ENCODE measurements at places on chromosomes 3 and 15.

DNA sequence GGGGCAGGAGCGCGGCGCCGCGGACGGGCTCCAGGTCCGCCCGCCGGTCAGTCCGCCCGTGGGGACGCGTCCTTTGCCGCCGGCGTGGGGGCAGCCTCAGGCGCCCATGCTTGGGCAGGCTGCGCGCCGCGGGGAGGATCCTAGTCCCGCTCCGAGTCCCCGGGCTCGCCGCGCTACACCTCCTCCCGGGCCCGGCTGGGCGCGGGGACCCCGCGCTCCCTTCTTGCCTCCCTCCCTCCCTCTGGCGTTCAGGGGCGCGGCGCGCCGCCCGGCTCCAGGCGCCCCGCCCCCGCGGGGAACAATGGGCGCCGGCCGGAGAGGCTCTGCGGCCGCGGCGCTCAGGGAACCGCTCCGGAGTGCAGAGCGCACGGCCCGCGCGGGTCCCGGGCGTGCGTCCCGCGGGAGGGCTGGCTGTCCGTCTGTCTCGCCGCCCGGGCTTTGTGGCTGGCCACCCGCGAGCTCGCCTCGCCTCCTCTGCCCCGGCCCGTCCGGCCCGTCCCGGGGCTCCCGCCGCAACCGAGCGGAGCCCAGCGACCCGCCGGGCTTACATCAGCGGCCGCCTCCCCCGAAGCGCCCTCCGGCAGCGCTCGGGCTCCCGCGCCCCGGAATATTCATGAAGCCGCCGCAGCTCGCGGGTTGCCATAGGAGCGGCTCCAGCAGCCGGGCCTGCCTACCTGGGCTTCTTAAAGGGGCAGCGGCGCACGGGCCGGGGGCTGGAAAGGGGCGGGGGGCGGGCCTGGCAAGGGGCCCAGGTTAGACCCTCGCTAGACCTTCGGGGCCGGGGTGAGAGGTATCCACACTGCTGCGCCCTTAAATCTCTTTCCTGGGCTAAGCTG is at the start of gene HCN4:
Gene HCN4 (minus strand): TSS at position 658 of the 836 bp plus-strand sequence. CDS start 688 bp downstream, outside the sequence.
- DNase-seq, result no peak

GRCh38 chr3:131561511-131561910 is 58.7 kb upstream of the MRPL3 start:
- DNase-seq, result no peak

DNA sequence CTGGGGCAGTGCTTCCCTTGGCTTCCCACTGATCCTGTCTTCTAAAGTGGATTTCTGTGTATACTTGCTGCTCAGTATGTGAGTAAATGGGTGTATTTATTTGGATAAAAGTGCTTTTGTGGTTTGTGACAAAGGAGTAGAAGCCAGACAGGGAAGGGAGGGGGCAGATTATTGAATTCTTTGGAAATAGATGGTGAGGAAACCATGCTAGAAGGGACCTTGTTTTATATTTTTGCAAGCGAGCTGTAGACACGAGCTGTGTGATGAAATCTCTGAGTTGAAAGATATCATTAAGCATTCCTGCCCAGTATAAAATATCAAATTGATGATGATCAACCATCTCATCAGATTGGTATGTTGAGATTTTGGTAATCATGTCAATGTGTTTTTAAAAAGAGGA is 68.9 kb downstream of the DUT start:
- DNase-seq, result no peak

- DNase-seq, result no peak
Measured at GRCh38 chr15:57437564-57437963, 61.3 kb downstream of the CGNL1 start.

DNA sequence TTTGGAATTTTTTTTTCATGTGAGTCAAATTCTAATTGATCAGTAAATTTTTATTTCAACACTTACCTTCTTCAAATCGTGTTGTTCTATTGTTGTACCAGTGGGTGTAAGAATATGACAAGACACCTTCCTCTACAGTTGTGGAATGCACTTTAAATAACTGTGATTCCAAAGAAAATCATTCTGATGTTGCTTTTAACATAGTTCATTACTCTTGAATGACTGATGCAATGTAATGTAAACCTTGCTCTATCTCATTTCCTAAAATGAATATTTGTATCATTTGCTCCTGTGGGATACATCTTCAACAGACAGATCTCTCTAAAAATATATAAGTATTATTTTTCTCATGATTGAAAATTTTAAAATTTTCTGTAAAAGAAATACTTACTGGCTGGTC is 313.4 kb downstream of the RBMS3 start:
- DNase-seq, result no peak

DNA sequence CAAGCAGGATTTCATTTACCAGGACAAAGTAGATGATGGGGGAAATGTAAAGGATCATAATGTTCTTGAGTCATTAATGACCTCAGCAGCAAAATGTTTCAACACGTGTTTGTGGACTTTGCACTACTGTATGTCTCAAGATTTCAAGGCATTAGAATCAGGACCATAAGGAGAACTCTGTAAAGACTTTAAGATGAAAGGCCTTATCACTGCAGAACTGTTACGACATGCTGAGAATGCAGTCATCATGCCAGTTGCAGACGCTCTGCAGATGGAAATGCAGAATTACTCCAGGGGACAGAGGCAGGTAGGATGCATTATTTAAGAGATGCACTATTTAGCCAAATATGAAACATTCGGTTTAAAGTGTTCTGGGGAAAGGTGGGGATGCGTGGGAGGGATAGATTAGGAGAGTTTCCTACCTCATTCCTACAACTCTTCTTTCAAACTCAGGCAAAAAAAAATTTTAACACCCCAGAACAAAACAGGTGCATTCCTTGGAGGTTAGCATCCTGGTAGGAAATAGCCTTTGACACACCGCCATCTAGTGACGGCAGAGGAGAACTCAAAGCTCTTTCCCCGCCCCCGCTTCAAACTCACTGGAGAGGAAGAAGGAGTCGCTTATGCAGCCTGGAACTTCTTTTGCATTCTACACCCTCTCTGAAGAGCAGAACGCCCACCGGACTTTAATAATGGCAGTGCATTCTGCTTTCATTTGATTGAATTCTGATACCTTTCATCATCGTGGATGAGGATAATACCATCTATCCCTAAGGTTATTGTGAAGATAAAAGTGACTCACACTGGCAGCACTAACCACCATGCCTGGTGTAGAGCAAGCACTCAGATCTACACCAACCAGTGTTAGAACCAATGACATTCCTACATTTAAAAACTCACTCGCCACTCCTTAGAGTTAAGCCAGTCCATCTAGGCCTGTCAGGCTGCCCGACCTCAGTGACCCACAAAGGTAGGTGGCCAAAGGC is 43.1 kb upstream of the TOPAZ1 start:
- peak; percentile 69 for DNase-seq

- no peak for DNase-seq
Measured at GRCh38 chr3:150775001-150775599, 12.1 kb upstream of the SIAH2 start.

GRCh38 chr3:152175528-152175889 is 93.2 kb upstream of the MBNL1 start:
- DNase-seq, result no peak

- no peak for DNase-seq
Measured at GRCh38 chr3:127791221-127791913, 30.9 kb downstream of the MGLL start.

- no peak for DNase-seq
Measured at GRCh38 chr3:189170559-189170958, 1.2 kb upstream of the TPRG1 start.

DNA sequence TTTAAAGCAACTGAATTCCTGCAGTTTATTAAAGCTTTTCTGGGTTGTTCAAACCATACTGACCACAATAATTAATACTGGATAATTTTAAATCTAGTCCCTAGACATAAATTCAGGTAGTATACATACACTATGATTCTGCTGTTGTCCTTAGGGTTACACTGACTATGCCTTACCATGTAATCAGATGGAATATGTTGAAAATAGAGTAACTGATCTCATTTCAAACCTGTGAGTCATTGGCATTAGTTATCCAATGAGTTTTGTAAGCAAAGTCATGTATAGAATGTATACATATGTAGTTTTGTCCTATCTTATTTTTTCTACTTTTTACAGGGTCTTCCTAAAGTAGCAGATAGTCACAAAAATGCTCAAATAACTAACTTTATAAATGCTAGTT is 517.1 kb upstream of the CCDC54 start:
- DNase-seq, result no peak

DNA sequence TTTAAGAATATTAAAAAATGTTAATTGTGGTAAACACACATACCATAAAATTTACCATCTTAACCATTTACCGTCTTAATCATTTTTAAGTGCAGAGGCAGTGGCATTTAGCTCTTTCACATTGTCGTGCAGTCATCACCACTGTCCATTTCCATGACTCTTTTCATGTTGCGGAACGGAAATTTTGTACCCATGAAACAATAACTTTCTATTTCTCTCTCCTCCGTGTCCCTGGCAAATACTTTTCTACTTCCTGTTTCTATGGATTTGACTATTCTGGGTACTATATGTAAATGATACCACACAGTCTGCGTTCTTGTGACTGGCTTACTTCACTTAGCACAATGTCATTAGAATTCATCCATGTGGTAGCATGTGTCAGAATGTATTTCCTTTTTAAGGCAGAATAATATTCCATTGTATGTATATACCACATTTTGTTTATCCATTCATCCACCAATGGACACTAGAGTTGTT is 27.9 kb downstream of the AKAP13 start:
- no peak for DNase-seq

- no peak for DNase-seq
Measured at GRCh38 chr15:41774882-41775417, 666 bp downstream of the MAPKBP1 start.

DNA sequence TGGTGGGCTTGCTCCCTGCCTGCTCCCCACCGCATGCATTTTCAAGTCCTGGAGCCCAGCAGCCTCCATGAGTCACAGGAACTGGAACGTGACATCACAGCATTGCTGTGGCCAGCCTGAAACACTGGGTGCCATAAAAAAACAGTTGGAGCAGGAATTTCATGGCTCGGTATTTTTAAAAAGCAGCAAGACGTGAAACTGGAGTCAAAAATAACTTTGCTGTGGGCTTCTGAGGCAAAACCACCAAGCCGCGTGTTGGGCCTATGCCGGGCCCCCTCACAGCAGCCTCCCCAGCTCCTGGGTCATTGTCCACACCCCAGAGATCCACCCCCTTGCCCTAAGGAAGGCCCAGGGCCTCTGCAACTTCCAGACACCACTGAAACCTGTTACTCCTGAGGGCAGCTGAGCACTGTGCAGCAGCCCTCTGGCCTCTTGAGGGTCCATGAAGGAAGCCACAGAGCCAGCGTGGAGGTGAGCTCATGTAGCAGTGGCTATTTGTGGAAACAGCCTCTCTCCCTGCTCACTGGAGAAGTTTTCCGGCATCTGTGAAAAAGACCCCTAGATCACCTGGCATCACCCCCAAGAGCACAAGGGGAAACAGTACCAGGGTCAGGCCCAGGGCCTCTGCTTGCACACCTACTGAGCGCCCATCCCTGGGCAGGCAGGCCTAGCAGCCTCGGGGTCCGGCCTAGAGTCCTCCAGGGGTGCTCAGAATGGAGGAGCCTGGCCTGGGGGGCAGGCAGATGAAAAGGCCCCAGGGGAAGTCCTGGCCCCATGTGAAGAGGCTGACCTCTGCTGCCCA is 34.0 kb upstream of the DUSP7 start:
- peak; percentile 53 for DNase-seq

DNA sequence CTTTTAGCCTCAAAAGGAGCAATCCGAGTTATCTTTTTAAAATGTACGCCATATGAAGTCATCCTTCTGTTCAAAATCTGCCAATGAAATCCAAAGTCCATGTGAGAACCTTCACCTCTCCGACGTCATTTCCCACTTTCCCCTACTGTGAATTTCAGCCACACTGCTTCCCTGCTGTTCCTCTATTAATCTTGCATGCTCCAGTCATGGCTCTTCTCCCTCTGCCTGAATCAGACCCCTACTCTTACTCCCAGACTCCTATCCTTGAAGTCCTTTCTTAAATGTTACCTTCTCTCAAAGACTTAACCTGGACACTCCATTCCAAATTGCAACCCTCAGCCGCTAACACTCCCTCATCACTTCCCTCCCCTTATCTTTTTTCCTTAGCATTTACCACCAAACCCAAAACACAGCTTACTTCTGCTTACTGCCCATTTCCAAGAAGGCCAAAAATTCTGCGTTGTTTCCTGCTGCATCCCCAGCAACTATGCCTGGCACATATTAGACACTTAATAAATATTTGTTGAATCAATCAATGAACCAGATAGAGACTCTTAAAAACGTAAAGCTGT is 1.2 kb downstream of the NKIRAS1 start:
- DNase-seq, result no peak

- peak; percentile 76 for DNase-seq
Measured at GRCh38 chr3:14452740-14453710, 50.6 kb downstream of the SLC6A6 start.

DNA sequence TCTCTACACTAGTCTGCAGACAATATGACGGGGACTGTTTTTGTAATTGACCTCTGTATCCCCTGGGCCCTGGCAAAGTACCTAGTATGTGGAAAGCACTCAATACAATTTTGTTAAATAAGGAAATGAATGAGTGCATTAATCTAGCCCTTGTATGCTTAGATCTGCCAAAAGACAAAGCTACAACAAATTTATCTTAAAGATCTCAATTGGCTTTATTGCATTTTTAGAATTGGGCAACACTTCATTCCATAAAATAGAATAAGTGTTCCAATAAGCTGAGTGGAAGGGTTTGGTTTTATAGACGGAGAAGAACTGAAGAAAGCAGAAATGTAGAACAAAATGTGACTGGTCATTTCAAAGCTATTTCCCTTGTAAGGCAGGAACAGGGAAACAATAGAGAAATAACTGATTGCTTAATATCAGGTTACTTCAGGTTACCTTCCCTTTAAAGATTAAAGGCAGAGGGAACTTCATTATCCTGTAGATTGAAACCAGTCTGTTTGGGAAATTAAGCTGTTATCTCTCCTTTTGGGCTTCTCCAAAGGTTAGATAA is 108.3 kb upstream of the MME start:
- DNase-seq, result no peak

DNA sequence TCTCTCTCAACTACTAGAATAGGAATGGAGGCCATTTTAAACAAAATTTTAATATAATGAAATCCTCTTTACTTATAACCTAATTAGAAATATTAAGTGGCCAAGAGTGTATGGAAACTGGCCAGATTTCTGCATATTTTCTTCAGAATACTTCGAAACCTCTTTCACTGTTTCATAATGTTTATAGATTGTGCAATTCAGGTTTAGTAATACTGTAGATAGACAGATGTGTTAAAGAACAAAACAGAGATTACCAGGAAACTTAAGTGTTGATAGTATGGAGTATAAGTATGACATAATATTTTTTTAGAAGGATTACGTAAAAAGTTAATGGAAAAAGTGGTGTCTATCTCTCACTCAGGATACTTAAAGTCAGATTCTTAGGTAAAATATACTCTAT is 4.7 kb downstream of the ABHD5 start:
- DNase-seq, result no peak

DNA sequence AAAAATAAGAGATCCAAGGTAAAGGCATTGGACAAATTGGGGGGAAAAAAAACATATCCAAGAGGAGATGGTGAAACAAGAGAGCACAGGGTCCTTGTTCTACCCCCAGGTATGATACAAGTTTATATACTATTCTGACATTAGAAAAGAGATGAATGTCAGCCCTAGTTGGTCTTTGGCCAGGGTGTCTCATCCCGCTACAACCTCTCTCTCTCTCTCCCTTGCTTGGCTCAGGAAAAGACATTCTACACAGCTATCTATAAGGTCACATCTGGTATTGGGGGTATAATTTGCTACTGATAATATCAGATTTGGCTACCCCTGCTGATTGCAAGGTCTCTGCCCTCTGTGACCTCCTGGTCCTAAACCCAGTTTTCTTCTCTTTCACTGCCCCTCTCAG is 117.2 kb downstream of the GOLIM4 start:
- DNase-seq, result no peak

Measured in occipital lobe (tissue), 3 donors.